ENCODE measurements at places on chromosomes 1 and 21. TPM values are rescaled to one million over a fixed set of nuclear protein-coding genes. Genes with fewer than 3 reads are reported as not detected.

Gene LCE2A
- total RNA-seq: not detected

Gene PLEKHA6
- total RNA-seq: 0.29 TPM

Gene FCAMR
- total RNA-seq: not detected

Gene FAM151A
- not detected for total RNA-seq

Gene ACOT11
- total RNA-seq: 0.34 TPM

Gene LCE3B
- total RNA-seq: not detected

Gene RNU1-1
- 1,616 TPM for total RNA-seq

Gene TRIM46
- 3.5 TPM for total RNA-seq

Gene L1TD1
- total RNA-seq: 0.13 TPM

Gene SPRR2F
- total RNA-seq: not detected

DNA sequence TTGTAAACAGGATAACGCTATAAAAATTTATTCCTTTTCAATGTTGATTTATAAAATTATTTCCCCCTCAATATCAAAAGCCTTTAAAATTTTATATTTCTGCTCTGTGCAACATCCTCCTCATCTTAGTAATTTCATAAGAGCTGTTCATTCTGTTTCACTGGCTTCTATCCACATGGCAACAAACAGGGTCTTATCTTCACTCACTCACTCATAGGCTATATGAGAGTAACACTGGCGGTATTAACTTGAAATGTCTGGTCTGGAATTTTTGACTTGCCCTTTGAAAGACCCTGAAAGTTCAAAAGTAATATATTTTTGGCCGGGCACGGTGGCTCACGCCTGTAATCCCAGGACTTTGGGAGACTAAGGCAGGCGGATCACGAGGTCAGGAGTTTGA lies 77.4 kb upstream of the KRTAP11-1 start:
- no peak for DNase-seq

DNA sequence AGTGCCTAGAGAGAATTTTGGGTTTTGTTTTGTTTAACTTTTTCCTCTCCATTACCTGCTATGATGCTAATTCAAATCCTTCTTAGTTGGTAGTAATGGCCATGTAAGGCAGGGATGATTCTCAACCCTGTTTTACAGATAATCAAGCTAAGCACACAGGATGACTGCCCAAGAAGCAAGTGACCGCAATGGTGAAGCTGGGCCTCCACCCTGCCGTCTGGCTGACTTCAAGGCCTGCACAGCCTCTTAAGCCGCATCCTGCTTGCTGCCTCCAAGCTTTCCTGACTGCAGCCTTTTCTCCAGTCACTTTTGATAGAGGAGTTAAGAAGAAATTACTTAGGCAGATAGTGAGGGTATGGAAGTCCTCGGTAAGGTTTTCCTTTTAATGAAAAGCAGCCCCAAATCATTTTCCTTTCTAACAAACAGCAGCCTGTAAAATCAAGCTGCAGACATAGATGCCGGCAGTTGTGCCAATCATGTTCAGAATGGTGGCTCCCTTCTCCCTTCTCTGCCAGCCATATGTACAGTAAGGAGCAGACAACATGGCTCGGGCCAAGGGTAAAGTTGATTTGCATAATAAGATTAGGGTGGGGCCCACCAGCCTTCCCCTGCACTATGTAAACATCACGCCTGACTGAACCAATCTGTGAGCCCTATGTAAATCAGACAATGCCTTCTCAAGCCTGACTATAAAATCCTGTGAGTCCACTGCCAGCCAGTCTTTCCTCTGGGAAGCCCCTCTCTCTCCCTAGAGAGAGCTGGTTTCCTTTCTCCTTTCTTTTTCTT lies 8.8 kb upstream of the CTBS start:
- DNase-seq: no peak

DNA sequence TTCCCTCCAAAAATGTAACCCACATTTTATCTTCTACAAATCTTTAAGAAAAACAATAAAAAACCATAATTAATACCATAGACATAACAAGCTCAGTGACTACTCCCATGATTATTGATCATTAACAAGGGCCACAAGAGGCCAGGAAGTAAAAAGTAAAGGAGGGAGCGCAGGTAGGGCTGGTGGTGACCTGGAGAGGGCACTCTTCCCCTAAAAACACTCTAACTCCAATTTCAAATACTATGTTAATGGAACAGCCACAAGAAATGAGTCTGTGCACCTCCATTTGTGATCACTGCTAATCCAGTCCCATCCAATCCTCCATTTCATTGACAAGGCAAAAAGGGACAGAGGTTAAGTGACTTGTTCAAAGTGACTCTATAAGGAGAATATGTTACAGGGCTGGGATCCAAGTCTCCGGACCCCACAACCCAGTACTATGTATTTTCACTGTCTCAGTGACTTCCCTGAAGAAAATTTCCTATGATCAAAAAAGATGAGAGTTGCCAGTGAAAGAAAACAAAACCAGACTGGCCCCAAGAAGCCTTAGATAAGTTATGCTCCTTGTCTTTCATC lies 41.2 kb upstream of the CFAP298 start:
- DNase-seq: no peak

DNA sequence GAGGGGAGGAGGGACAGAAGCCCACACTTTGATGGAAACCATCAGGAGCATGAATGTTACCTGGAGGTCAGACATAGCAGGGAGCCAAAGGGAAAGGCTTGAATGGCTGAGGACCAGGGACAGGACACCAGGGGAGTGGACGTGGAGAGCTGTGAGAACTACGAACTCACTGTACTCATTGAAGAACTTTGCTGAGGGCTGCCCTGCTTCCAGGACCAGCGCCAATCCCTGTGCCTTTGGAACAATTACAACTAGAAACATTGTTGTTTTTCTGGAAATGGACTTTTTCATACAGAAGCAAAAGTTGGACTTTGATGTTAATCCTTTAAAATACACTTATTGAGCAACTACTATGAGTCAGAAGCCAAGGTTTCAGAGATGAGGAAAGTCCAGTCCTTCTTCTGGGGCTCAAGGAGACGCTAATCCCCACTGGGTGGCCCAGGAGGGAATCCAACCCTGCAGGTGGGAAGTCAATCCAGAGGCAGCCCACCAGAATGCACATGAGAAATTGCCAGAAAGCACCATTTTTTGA lies 12.9 kb downstream of the TSPAN2 start:
- DNase-seq: no peak

- DNase-seq: no peak
These were observed 112.2 kb upstream of the MROH9 start for GRCh38 chr1:170823120-170823519.

DNA sequence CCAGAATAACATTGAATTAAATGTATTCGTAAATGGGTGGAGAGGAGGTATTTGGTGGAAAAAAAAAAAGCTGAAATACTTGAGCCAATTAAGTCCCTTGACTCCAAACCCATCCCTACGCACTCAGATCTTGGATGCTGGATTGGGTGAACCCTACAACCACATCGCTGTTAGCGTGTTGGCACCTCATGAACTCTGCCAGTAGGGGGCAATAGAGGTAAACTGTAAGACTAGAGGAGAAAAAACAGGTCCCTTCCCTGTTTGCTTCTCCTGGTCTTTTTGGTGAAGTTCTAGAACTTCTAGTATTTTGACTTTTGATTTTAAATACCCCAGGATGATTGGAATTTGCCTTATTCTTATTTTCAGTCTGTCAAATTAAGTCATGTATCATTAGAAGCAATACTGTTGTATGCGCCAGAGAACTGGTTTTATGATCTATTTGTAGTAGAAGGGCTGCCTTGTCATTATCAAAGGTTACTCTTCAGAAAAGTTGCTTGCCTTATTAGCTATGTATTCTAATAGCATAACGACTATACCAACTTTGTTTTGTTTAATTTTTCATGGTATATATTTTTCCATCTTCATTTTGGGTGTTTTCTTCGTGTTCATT lies 1.9 kb upstream of the OR13G1 start:
- DNase-seq: no peak

DNA sequence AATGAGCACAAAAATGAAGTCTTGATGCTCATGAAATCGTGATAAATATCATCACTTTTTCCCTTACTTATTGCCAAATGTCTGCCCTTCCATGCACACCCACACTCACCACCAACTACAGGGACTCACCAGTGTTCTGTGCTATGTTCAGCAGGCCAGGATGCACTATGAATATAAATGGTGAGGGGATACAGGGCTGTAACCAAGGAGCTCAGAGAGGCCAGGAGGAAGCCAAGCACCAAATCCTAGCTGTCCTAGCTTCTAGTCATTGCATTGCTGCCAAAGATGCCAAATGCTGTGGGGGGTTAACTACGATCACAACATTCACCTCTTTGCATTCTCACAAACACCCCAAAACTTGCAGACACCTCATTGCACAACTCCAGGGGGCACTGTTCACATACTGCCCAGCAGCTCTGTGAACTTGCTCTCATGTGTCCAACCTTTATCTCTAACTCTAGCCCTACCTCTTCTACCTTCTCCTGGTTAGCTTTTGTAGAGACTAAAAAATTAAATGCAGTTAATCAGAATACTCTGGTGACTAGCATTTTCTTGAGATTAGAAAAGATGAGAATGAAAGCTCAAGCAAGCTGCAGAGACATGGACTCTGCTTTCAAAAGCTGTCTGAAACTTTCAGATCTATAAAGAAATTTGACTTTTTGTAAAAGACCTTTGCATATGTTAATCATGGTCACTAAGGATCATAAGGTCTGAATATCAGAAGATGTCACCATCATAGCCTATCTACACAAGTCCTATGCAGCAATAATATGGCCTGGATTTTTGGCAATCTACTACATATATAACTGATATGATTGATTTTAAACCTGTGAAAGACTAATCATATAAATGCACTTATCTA lies 13.9 kb upstream of the KIF14 start:
- no peak for DNase-seq

- no peak for DNase-seq
These were observed 64.3 kb downstream of the TAS1R2 start for GRCh38 chr1:18795002-18795689.

DNA sequence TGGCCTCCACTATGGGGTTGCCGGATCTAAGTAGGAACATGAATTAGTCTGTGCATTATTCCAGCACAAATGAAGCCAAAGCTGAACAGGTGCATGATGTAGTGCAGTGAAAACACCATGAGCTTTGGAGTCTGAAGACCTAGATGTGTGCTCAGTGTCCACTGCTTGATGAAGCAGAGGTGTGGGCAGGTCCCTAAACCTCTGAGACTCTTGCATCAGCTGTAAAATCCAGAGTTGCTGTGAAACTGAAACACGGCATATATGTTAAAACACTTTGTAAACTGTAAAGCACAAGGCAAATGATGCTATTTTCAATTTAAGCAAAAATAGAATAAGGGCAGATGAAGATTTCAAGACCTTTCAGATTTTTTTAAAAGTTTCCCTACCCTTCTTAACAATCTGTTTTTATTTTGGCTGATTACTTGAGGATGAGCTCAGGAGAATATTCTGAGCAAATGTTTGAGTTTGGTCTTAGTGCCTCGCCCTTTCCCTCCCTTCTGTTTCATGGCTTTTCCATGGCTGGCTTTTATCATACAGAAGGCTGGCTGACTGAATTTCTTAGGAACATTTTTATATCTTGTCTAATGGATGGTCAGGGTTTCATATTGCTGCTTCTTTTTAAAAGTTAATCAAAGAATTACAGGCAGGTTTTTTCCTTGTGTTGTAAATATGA lies 221.8 kb downstream of the NTNG1 start:
- DNase-seq: no peak

DNA sequence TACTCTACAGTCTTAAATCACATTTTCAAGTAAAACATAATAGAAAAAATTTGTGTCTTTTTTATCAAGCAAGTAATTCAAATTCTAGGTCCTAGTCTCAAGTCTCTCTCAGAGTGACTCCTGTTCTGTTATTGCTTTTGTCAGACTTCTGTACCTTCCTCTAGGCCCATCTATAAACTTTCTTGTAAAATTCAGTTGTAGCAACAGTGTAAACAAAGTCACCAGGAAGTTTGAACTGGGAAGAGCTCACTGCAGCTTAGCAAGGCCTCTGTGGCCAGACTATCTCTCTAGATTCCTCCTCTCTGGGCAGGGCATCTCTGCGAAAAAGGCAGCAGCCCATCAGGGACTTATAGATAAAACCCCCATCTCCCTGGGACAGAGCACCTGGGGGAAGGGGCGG lies 13.5 kb upstream of the ZNF678 start:
- no peak for DNase-seq

DNA sequence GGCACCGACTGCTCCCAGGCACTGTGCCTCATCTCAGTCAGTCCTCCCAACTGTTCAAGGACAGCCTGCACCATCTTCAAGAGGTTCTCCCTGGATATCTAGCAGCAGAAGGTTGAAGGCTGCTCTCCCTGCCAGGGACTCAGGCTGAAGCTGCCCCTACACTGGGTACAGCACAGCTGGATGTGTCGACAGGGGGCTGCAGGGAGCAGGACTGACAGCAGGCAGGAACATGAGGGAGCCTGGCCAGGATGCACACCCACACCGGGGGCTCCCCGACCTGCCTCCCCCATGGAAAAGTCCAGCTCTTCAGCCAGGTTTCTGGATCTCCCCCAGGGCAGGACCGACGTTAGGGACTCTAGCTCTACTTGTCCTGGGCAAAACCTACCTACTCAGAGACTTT lies 20.5 kb downstream of the SETD4 start:
- no peak for DNase-seq

DNA sequence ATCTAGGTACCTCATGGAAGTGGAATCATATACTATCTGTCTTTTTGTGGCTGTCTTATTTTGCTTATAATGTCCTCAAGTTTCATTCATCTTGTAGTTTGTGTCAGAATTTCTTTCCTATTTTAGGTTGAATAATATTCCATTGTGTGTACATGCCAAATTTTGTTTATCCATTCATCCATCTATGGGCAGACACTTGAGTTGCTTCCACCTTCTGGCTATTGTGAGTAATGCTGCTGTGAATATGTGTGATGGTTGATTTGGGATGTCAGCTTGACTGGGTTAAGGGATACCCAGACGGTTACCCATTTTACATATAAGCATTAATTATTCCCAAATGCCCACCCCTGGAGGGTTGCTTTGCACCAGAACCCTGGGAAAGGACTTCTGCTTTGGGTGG lies 477.5 kb downstream of the PTPRU start:
- no peak for DNase-seq

- no peak for DNase-seq
These were observed 22.2 kb downstream of the TSHB start for GRCh38 chr1:115051850-115052249.

DNA sequence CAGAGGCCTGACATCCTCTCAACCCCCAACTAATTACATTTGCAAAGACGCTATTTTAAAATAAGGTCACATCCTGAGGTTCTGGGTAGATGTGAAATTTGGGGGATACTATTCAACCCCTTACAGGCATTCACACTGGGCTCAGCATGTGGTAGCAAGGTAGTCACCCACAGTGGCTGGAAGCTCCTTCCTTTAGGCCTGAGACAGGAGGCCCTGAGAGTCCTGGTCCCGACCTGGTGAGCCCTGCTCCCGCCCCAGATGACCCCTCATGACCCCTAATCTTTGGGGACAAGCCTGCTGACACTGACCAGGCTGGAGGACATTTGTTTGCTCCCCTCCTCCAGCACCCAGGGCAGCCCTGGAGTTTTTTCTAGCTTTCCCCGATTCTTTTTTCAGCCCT lies 225.9 kb downstream of the DYRK1A start:
- no peak for DNase-seq

Data from activated T-cell treated with anti-CD3 and anti-CD28 coated beads, Interleukin-2, amount 50 U/mL, for 4 hours (primary cell).